ENCODE measurements at places on chromosomes 16 and 17.

DNA sequence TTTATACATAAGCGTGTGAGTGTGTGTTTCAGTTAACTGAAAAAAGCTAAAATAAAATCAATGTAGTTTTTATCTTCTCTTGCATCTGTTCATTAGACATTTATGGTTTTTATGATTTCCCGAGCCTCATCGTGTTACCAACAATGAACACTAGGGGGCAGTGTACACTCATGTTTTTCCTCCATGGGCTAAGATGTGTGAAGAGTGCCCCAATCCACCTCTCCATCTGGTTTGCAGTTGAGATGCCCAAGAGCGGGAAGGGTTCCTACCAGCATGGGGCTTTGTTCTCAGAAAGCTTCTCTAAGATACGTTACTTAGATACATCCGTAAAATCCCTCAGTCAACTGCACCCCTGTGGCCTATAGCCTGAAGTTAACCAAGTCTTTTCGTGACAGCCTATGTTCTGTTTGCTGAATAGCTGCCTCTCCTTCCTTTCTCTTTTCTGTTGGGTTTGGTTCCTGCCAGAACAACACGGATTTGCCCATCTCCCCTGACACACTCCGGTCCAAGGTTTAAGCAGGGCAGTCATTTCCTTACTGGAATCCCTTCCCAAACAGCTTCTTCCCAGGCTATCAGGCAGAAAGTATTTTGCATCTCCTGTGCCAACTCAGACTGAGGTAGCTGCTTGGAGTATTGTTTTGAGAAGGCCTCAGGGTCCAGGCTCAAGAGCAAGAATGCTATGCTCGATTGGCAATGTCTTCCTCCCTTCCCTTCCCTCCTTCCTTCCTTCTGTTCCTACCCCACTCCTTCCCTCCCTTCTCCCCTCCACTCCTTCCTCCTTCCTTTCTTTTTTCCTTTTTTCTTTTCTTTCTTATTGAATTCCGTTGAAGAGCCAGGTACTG is 12.9 kb upstream of the ELAC2 start:
- peak; percentile 22 for DNase-seq

GRCh38 chr17:31148205-31148604 is 53.4 kb downstream of the NF1 start:
- no peak for DNase-seq

GRCh38 chr17:32266389-32267301 is 1.0 kb downstream of the RHBDL3 start:
- no peak for DNase-seq

DNA sequence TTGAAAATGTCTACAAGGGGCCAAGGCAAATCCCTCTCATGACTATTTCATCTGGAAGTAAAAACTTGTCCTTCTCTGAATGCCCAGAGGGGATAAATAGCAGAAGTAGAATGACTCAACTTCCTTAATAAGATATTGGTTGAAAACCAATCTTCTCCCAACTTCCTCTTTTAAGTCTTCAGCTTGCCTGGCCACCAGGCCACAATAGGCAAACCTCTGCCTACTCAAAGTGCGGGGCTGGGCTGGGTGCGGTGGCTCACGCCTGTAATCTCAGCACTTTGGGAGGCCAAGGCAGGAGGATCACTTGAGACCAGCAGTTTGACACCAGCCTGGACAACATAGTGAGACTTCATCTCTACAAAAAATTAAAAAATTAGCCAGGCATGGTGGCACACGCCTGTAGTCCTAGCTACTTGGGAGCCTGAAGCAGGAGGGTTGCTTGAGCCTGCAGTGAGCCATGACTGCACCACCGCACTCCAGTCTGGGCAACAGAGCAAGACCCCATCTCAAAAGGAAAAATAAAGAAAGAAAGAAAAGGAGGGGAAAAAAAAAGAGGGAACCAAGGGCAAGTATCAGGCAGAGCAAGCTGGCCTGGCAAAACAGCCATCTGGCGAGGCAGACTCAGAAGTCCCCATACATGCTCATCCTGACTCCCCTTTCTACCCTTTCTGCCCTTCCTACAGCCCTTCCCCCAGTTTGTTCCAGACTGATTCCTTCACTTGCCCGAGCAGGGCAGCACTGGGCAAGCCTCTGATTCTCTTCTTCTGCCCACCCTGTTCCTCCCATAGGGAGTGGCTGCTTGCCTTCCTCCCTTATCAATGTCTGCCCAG is 20.6 kb downstream of the MAP3K14 start:
- no peak for DNase-seq

DNA sequence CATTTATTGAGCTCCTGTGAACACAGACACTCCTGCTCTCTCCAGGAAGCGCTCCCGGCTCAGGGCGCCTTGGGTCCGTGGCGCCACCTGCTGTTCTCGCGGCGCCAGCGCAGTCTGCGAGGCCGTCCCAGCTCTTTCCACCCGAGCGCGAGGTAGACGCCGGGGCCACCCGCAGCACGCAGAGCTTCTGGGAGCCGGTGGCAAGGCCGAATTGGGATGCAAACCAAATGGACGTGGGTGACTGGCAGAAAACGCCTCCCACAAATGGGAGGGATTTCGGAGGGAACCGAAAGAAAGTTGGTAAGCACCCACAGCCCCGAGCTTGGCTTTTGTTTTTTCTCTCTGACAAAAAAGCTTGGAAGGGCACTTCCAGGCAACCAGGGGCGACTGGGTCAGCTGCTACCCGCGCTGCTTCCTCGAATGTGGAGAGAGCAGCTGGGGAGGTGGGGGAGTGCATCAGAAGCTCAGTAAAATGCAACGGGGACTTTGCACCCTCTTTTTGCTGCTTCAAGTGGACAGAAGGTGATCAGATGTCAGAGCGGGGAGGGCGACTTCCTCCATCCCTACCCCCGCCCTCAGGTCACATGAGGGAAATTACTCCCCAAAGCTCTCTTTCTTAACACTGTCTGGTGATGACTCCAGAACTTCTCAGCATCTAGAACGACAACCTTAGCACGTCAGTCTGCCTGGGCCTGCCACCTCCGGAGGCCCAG is 13.5 kb upstream of the N4BP1 start:
- peak; percentile 15 for DNase-seq

DNA sequence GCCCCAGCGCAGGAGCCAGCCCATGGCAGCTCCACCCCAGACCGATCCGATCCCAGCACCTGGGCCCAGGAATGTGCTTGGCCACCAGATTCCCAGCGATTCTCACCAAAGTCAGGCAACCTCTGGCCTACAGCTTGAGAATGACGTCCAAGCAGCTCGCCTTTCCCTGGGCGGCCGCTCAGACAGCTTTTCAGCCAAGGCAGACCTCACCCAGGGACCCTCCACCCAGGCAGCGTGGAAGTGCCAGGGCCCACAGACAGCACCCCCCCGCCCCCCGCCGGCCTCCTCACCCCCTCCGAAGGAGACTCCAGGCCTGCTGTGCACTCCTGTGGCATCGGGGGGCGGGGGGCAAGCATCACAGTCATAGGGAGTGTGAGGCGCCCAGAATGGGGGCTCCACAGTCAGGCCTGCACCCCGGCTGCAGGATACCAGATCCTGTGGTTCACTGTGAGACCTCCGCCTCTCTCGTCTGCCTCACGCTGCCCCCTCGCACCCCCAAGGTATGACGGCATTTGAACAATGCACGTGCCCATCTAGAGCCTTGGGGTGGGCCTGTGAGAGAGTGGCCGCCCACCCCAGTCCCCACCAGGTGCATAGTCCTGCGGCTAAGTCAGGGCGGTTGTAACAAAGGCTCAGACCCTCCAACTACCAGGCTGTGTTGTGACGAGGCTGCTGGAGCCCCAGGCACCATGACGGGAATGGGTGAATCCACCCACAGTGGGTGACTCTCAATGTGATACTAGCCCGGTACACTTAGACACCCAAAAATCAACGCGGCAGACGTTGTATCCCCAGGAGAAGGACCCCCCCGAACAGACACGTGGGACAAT is 6.0 kb downstream of the CEP295NL start:
- no peak for DNase-seq

DNA sequence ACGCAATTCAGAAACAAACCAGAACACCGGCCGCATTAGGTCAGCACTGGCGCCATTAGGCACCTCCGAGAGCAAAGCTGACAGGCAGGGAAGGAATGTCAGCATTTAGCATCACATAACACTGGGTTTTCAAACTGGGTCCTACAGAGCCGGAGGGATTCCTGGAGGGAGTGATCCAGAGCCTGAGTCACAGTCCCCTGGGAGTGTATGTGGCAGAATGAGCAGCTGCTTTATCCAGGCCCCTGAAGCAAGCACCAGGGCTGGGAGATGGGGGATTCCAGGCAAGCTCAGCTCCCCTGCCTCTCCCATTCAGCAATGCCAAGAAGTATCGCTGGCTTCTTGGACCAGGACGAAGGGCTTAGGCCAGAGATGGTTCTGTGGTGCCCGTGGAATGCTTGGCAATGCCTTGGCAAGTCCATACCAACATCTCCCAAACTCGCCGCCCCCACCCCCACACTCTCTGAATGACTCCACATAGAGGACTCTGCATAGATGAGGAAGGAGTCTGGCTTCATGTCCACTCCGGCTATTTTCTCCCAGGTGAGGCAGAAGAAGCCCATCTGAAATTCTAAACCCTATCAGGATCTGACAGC is 20.4 kb downstream of the GAS7 start:
- no peak for DNase-seq

DNA sequence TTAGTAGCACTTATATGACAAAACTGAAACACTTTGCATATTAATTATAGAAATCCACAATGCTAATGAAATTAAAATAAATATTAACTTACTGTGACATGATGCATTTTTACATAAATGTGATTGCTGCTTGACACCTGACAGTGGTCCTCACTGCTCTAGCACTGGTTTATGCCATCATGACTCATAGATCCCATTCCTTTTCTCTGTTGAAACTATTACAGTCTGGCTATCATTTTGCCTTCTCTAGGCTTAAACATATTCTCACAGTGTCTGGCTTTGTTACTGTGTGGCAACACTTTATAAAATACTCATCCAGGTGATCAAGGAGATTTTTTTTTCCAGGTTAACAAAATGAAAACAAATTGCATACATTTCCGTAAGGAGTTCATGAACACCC is 108.0 kb downstream of the MRTFB start:
- DNase-seq: no peak

DNA sequence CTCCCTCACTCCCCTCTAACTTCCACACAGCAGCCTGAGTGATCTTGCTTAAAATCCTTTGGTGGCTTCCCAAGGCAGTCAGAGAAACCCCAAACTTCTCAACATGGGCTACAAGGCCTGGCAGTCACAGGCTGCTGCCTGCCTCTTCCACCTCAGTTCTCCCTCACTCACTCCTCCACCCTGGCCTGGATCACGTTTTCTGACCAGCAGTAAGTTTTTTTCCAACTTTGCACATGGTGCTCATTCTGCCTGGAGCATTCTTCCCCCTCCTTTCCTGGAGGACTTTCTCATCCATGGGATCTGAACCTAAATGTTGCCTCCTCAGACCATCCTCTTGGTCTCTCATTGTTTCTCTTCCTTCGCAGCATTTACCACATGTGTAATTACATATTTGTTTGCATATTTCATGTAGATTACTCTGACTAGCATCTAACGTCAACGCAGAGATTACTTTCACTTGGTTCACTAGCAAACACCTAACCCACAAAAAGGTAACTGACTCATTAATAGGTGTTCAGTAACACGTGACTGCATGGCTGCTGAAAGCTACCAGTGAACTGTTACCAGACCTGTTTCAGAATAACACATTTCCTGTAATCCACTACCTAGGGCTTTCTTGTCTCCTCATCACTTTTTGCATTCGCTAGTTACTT is 17.1 kb downstream of the GNA13 start:
- DNase-seq: no peak
